ENCODE measurements at places on chromosomes 7 and 10.

DNA sequence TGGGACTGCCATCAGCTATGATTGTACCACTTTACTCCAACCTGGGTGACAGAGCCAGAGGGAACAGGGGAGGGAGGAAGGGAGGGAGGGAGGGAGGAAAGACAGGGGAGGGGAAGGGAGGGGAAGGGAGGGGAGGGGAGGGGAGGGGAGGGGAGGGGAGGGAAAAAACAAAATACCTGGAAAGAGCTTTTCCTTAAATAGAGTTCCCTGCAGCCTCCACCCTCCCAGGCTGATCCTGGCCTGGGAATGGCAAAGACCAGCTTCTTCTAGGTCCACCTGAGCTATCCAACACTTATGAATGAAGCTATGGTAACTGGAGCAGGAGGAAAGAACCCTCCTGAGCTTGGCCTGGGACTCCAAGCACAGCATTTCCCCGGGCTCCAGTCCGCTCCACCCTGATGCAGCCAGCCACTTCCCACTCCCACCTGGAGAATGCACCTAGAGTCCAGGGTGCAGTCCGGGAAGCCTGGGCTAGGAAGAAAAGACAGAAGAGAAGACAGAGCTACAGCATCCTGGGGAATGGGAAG, 66.1 kb downstream of the GRID1 start:
- DNase-seq, result no peak

DNA sequence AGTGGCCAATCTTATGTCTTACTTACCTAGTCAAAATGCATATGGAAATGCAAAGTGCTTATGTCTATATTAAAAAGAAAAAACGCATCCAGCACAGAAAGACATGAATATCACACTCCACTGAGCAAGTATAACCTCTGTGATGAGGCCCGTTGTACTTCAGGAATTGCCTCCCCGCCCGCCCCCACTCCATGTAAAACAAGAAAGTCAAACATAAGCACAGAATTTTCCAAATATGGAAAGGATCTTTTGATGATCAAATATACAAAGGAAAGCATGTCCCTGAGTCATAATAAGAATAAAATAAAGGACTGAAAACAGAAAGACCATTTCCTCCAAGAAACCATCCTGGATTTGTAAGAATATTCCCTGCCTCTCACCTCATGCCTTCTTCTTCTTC, 229.1 kb downstream of the BAMBI start:
- no peak for DNase-seq

- no peak for DNase-seq
Observed at GRCh38 chr10:11125004-11125403, 107.3 kb downstream of the CELF2 start.

DNA sequence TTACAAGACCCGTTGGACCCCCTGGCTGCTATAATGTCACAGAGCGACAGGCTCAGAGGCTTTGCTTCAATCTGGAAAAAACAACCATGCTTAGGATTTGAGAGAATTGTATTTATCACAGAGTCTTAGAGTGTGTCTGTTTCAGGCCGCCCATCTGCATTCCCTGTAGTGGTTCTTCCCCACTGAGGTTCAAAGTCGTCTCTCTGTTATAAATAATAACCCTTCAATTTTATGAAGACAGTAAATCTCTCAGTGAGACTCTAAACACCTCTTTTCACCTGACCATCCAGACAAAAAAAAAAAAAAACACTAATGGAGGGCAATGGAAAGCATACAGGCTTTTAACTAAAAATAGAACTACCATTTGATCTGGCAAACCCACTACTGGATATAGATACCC, 565.4 kb upstream of the AUTS2 start:
- no peak for DNase-seq

DNA sequence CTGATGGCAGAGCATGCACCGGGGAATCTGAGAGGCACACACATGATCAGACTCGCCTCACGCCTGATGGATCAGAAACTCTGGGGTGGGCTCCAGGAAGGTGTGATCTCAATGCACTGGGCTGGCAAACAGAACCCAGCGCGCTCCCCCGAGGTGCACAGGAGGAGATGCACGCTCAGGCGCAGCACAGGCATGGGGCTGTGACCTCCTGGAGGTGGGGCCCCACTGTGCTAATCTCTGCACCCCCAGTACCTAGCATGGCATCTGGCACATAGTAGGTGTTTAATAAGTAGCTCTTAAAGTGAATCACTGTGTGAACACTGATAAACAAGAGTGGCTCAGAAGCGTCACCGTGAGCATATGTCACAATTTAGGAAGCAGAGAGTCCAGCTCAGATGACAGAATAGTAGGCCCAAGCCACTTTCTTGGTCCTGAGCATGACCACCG, 57.9 kb downstream of the PROSER2 start:
- no peak for DNase-seq

- DNase-seq, result no peak
Observed at GRCh38 chr10:34153663-34154382, 661.3 kb downstream of the PARD3 start.

GRCh38 chr10:12929381-12929780, 72.1 kb downstream of the CCDC3 start:
- no peak for DNase-seq

DNA sequence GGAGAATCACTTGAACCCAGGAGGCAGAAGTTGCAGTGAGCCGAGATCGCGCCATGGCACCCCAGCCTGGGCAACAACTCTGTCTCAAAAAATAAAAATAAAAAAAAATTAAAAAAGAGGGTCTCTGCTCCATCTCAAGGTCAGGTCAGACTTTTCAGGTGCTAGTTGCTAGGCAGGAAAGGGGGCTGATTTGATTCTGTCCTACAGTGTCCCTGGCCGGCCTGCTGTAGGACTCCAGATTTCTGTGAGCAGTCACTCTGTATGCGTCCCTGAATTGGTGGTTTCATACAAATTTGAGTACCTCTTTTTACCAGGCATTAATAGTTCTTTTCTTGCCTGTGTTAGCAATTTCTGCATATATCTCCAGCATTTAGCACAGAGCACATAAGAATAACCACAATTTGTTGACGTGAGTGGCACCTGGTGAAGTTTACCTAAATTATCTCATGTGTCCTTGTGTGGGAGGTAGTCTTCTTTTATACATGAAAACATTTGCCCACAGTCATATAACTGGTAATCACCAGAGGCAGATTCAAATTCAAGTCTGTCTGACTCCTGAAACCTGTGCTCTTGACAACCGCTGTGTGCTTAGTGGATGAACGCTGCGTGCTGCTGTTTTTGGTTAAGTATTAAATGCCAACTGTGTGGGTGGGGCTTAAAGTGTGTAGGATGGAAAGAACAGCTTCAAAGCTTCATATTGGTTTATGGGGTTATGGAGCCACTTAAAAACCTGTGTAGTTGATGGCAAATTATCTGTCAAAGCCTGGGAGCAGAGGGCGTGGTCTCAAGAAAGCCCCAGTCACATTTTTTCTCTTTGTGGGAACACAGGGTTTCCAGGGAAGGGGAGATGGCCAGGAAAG, 3.2 kb upstream of the ZNF775 start:
- no peak for DNase-seq
